ENCODE measurements at places on chromosomes 4 and X.

DNA sequence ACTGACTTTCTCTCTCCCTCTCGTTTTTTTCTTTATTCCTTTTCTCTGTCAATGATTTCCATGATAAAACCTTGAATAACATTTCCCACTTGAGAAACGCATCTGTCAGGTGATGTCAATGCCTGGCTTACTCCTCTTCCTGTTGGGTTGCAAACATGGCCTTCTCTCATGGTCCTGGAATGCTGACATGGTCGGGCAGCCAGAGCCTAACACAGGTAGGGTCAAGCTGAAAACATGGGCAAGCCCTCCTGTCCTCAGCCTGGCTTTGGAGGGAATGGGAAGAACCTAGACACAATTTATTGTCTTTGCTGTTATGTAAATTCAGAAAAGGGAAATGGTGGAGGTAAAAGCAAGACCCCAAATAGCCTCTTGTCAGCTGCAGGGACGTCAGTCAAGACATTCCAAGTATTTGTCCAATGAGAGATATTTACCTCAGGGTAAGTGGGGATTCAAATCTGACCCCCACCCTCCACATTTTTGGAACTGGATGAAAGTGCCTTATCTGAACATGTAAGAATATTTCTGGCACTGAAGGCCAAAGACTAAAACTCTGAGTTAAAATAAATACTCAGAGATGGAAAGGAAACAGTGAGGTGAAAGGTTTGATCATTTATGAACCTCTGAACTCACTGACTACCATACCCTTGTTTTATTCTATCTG, 473.8 kb downstream of the SPRY1 start:
- no peak for DNase-seq

- DNase-seq: no peak
Measured at GRCh38 chrX:105191878-105192277, 28.6 kb downstream of the TEX13A start.

- DNase-seq: no peak
Measured at GRCh38 chr4:41358647-41359421, 102.1 kb downstream of the UCHL1 start.

DNA sequence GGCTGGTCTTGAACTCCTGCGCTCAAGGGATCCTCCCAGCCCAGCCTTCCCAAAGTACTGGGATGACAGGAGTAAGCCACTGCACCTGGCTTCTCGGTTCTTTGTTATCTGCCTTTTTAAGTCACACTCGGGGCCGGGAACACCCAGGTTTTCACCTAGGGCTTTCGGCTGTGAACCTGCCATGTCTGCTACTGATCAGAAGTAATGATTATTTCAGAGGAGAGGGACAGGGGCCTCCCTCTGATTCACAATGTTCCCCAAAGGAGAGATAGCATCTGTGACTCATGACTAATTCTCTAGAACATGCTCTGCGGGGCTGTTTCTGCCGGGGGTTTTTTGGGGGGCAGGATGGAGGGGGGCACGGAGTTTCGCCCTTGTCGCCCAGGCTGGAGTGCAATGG, 26.9 kb downstream of the CRLF2 start:
- DNase-seq: no peak

DNA sequence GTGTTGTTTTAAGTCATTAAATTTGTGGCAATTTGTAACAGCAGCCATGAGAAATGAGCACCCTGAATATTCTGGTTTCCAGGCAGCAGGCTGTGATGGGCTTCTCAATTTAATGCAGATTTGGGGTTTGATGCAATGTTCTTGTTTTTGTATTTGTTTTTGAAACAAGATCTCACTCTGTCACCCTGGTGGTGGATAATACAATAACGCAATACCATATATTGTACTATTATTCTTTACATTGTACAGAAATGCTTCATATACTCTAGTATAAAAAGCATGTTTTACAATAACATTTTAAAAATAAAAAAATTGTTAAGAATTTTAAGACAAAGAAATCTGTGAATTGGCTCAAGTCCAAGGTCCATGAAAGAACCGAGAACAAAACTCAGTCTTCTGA, 129.1 kb downstream of the USP46 start:
- DNase-seq: no peak

All from CD14-positive monocyte (primary cell).